ENCODE measurements at places on chromosomes 1 and 21. TPM values are rescaled to one million over a fixed set of nuclear protein-coding genes. Genes with fewer than 3 reads are reported as not detected.

The DIO1 gene
- polyA plus RNA-seq, result not detected

GRCh38 chr1:10856176-10856683 lies 59.8 kb upstream of the CASZ1 start:
- DNase-seq, result no peak

DNA sequence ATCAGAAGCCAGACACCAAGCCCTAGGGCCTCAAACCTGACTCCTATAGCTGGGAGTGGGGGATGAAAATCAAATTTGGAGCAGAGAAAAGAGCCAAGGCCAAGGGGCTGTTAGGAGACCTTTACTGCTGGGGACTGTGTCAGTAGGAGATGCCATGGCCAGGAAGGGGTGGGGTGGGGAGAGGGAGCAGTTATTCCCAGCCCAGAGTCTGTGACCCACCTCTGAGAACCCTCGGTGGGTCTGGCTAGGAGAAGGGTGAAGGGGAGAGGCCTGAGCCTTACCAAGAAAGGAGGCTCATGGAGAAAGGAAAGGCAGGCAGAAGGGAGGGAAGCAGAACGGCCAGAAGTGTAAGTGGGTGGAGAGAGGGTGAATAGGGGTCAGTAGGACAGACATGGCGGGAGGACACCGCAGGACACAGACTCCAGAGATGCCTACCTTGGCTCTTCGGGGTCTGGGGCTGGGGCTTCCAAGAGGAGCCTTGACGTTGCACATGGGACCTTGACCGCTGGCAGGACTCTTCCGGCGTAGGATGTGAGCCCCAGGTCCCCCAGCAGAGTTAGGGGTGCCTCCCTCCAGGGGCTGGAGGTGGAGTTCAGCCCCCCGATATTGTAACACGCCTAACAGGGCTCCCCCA lies 1.2 kb downstream of the ADAMTS4 start:
- no peak for DNase-seq

DNA sequence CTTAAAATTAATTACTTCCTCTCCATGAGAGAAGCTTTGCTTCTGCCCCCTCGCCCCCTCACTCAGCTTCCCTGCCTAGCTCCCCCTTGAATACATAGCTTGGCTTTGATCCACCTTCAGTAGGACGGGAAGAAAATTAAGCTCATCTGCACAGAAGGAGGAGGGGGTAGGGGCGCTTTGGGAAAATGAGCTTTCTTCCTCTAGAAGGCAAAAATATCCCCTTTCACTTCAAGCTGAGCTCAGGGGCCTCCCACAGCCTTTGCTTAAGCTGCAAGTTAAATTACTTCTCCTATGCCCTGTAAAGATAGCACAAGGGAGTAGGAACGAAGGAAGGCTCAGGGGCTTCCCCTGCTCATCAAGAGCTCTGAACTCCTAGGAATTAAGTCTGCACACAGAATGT lies 65.2 kb upstream of the GOLT1A start:
- DNase-seq, result no peak

The PCP4 gene
- not detected for polyA plus RNA-seq

DNA sequence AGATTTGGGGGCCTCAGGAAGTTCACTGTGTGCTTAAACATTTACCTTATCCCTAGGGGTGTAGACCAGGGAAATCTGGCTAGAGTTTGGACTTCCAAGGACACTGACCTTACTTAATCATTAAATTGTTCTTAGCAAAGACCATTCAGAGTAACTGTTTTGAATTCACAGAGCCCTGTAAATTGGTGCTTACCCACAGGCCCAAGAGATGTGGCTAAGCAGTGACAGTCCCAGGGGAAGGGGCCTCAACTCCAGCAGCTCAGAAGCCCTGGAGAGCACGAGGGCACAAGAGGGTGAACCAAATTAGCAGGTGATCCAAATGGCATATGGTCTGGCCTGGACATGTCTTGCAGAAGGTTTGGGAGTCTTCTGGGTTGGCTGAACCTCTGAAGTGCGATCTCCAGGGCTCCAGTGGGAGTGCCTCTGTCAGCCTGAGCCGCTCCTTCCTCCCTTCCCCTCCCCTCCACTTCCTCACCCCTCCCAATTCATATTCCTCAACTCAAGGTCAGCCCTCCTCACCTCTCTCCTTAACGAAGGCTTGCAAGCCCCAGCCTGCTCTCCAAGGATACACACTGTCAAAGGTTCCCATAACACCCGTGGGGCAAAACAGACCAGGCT lies 4.3 kb downstream of the PAQR7 start:
- DNase-seq, result no peak

DNA sequence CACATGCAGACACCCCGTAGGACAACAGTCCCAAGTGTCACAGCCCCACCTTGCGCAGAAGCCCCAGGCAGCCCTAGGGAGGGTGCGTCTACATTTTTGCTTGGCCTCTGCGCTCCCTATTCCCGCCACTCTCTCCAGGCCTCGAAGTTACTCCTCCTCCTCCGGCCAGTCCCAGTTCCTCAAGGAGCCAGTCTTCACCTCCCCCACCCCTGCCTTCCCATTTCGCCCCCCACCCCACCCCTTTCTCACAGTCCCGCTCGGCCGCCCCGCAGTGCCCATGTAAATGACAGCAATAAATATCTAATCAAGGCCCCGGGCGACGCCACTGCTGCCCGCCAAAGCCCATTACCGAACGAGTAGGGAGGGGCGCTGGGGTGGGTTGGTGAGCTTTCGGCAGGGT lies 3.2 kb downstream of the DMBX1 start:
- no peak for DNase-seq

The ITLN2 gene
- not detected for polyA plus RNA-seq

The RGL1 gene
- polyA plus RNA-seq, result 9.7 TPM

The DEPDC1 gene
- polyA plus RNA-seq, result 5.3 TPM
